IMR-90 (cell line): ENCODE measurements at places on chromosomes 1 and 21. TPM values are rescaled to one million over a fixed set of nuclear protein-coding genes. Genes with fewer than 3 reads are reported as not detected.

Gene ITLN2
- total RNA-seq: not detected in 2 replicates

Gene ZNF678
- total RNA-seq: 4.8 and 6.7 TPM in 2 replicates

- peak; percentile 75 for DNase-seq
Observed at GRCh38 chr21:33325222-33326067, 675 bp downstream of the IFNAR1 start.

DNA sequence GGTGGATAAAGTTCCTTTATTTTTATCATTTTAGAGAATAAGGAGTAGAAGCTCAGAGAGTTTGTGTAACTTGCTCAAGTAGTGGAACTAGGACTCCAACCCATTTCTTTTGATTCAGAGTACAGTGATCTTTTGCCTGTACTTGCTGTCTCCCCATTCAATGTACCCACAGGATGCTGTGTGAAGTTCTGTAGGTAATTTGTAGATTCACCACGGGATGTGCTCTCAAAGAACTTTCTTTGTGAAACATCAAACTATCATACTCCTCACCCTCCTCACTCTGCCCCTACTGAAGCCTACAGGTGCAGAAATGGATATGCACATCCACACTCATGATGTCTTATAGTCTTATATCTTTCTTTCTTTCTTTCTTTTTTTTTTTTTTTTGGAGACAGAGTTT is 65.8 kb upstream of the HSPA13 start:
- no peak for DNase-seq

Gene OR6N1
- not detected in 2 replicates for total RNA-seq

Gene GBP7
- total RNA-seq: not detected in 2 replicates

- DNase-seq: no peak
Observed at GRCh38 chr1:181985936-181986906, 75.3 kb downstream of the ZNF648 start.

Gene GJA9
- total RNA-seq: not detected in 2 replicates

DNA sequence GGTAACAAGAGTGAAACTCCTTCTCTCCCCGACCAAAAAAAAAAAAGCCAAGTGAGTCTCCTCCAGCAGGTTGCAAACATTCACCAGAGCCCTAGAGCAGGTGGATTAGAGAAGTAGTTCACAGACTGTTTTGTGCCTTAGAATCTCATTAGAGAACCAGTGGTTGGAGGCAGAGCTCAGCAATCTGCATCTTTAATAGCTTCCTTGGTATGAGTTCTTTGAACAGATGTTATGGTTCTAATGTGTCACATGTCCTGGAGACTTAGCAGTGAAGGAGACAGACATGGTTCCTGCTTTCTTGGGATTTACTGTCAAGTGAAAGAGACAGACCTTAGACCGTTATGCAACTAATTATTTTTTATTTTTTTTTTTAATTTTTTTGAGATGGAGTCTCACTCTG is 26.8 kb downstream of the SESN2 start:
- DNase-seq: no peak

Gene HES3
- not detected in 2 replicates for total RNA-seq

Gene CEP170
- 151 and 196 TPM in 2 replicates for total RNA-seq
